Renal pelvis (tissue), 12 donors: ENCODE measurements at places on chromosomes 2 and 18.

DNA sequence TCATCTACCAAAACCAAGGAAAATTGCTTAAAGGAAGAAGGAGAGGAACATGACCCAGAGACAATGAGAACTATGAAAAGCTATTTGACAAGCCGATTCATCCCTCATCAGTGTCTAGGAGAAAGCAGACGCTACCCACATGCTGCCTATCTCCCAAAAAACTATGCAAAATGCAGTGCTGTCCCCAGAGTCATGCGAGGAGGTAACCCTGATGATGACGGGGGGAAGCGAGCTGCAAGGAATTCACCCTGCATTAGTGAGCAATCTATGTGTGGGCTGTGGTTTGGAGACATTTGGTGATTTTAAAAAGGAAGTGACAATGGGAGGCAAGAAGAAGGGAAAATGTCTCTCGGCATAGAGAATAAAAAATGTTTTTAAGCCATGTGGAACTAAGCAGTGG, 472.7 kb downstream of the CMPK2 start:
- DNase-seq: no peak

DNA sequence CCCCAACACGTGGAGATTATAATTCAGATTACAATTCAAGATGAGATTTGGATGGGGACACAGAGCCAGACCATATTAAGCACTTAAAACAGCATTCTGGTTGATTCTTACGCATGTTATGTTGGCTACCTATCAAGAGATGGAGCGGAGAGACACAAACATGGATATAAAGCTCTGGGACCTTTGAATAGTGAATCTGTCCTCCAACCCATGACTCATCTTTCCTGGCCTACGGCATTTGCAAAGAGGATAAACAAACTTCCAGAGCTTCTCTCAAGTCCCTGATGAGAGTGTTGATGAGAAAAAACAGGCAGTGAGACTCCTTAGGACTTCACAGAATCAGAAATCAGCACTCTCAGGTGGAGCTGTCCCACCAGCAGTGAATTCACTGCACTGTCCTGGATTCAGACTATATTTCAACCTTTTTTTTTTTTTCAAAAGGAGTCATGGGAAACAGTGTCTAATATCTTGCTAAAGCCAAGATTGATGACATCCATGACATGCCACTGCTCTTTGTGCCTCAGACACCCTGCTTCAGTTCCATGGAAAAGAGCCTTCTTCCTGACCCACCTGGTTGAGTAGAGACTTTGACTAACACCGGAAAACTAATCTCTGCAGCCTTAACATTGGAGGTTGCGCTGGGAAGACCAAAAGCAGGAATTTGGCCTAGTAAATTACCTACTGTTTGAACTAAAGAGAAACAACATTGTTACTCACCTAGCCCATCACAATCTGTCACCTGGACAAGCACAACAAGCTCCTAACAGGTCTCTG, 62.1 kb upstream of the NPAS2 start:
- DNase-seq: no peak

GRCh38 chr2:236912326-236913120, 173.2 kb upstream of the COPS8 start:
- no peak for DNase-seq

DNA sequence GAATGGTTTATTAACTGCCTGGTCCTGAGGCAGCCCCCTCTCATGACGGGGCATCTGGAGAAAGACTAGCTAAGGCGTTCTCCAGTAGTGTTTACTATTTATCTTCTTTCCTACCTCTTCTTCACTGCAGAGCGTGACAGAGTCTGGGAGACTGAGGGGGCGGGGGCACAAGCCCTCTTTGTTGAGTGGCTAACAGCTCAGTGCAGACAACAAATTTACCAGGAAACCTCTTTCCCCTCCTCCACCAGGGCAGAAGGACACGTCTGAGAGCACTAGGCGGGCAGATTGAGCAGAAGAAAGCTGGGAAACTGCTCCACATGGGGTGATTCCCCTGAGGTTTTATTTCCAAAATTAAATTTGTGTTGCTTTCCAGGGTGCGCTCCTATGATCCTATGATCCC, 322.1 kb downstream of the CNTNAP5 start:
- no peak for DNase-seq

GRCh38 chr2:26136451-26136850, 36.4 kb upstream of the GAREM2 start:
- no peak for DNase-seq

DNA sequence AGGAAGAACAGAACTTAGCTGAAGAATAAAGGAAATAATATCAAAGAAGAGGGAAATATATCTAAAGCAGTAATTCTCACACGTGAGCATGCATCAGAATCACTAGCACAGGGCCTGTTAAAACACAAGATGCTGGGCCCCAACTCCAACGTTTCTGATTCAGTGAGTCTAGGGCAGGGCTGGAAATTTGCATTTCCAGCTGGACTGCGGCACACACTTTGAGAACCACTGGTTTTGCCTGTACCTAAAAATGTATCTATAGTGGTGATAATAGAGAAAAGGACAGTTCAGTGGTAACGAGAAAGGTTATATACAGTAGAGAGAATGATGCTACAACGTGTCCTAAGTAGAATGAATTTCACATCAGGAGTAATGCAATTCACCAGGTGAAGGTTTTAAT, 11.2 kb downstream of the REV1 start:
- DNase-seq: no peak

DNA sequence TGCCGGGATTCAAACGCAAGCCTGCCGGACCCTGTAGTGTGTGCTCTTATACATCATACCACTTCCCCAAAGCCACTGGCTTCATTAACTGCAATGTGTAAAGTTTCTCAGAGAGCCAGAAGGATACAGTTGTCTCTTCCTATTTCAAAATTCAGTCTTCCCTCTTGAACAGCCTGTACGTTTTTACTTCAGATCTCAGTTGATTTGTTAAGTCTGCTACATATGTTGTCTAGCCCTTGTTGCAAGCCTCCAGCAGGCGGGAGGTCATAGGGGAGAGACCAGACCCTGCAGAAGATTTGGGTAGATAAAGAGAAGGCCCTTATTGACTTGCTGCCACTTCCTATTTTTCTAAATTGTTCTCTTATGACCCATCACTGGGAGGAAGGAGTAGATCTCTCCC, 56.2 kb downstream of the ARHGEF33 start:
- DNase-seq: no peak

GRCh38 chr2:240220371-240220770, 79.9 kb upstream of the OTOS start:
- DNase-seq: no peak

- no peak for DNase-seq
Measured at GRCh38 chr2:241635756-241636155, 1.2 kb downstream of the THAP4 start.

DNA sequence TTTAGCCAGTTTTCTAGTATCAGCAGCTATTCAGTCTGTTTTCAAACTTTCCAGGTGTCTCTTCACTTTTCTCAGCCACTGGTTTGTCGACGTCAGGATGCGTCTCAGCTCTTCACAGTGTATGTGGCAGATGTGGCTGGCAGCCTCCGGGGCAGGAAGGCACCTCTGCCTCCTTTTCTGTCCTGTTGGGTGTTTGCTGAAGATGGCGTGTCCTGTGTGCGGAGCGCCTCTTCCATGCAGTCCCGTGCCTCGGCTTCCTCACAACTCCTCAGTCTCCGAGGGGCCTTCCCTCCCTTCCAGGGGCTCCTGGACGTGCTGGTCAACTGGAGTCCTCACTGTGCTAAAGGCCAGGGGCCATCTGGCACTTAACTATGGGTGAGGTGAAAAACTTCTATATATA, 65.4 kb upstream of the PXDN start:
- no peak for DNase-seq

- DNase-seq: peak; percentile 76
Measured at GRCh38 chr2:121810959-121811853, 55.8 kb downstream of the TSN start.

DNA sequence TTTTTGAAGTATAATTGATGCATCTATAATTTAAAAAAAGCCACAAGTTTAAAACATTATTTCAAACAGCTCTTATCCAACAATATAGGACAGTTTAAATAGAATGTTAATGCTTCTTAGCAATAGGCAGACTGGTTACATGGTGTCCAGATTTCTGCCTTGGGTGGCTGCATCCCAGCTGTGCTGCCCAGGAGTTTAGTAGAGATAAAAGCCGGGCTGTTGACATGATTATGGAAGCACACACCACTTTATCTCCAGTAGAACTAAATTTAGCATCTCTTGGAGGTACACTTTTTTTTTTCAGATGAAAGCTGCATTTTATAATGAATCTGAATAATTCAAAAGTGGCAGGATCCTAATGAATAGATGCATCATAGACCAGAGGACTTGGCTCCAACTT, 309.7 kb downstream of the PLCL1 start:
- no peak for DNase-seq

DNA sequence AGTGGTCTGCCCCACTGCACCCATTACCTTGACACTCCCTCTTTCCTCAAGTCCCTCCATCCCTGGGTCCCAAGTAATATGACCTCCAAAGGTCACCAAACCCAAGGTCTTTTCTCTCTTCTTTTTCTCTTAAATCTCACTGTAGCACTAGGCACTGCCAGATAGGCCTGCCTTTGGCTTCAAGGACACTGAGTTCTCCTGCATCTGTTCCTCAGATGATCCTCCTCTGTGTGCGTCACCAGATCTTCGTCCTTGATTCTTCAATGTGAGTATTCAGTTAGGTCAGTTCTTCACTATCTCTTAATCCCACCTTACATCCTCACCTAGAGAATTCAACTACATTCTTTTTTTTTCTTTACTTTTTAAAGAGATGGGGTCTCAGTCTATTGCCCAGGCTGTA, 249.2 kb downstream of the NBAS start:
- DNase-seq: no peak

DNA sequence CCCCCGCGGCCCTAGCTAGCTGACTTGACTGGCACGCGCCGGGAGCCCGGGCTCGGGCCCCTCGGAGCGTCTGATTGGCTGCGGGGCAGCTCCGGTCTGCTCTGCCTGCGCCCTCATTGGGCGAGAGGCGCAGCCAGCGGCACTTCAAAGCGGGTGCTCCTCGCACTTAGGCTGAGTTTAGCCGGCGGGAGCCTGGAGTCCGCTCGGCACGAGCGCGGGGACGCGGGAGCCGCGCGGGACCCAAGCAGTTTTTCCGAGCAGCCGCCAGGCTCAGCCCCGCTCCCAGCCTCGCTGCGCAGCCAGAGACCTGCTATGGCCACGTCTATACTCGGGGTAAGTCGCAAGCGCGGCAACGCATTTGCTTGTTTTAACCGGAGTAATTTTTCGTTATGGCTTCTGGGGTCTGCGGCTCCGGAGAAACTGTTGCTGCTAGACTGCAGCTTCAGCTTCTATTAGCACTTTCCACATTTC, at the start of gene SP9:
SP9 (plus strand) TSS at position 174 of the 471 bp plus-strand sequence; CDS start at position 313, 139 bp downstream.
- DNase-seq: no peak

- no peak for DNase-seq
Measured at GRCh38 chr2:197946562-197946961, 142.2 kb downstream of the PLCL1 start.

- no peak for DNase-seq
Measured at GRCh38 chr18:54931152-54931551, 28.1 kb downstream of the CCDC68 start.

DNA sequence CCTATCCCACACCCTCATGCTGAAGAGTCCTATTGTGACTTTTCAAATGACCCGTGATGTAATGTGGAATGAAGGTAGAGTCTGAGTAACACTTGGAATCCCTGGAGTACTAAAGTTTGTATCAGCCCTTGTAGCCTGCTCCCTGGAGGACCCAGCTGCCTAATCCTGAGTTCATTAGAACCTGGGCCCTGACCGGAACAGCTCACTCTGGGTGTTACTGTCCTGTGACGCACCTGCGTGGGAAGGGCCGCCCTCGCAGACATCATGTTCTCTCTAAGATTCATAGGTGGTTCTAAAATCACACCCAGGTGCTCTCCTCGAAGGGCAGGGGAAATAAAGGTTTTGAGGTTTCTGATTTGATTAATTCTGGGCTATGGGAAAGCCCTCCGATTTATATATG, 62.3 kb downstream of the NCK2 start:
- no peak for DNase-seq

DNA sequence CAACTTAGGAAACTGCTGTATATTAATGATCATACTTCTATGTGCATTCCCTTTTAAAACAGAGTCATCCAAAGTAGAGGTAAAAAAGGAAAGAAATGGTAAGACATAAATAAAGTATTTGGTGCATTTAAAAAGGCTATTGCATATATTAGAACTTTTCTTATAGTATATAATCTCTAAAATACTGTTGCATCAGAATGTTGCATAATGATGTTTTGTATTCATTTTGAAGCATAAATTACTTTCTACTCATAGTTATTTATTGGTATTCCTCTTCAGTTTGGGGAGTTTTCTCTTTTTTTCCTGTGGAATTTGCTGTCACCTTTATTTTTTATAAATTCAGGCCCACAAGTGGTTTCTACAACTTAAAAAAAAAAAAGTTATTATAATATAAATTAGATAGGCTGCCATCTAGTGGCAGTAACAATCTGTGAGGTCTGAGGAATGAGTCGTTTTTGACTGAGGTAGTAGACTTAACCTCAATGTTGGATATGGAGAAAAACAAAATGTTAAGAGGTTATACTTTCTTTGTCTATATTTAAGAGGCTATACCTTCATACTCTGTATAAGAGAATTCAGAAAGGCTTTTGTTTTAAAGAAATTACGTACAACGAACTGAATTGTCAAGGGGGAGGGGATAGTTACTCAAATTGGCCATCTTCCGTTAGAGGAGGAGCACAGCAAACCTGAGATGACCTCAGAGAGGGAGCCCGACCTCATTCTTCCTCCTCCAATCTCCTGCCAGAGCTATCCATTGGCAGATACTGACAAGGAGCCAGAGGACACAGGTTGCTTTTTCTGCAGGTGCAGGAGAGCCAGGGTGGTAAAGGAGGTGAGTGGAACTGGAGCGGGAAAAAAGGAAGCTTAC, 23.8 kb downstream of the ANKAR start:
- peak; percentile 29 for DNase-seq

DNA sequence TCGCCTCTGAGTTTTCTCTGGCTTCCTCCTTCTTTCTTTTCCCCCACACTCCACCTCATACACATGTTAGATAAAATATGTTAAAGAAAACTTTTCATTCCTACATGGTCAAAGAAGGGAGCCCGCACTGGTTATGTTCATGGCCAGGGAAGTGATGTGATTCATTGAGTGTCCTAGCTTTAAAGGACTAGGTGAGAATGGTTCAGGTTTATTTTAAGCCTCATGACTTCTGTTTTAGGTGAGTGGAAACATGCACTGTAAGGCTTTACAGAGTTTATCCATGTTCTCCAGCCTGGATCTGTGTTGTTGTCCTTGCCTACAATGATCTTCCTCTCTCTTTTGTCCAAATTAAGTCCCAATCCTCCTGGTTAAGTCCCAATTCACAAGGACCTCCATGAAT, 56.5 kb downstream of the RASGRP3 start:
- DNase-seq: no peak

- no peak for DNase-seq
Measured at GRCh38 chr18:10916387-10916786, 233.0 kb downstream of the PIEZO2 start.

- DNase-seq: no peak
Measured at GRCh38 chr2:126264625-126265024, 391.3 kb upstream of the GYPC start.

DNA sequence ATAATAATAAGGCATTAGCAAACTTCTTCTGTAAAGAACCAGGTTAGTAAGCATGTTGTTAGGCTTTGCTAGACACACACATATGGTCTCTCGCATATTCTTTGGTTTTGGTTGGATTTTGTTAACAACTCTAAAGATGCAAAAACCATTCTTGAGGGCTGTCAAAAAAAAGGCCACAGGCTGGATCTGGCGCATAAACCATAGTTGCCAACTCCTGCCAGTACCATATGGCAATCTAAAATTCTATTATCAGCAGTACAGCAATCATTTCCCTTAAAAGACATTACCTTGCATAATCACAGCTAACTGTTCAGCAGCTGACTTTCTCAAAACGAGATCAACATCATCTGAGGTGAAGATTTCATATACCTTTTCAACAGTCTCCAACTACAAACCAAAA, 63.5 kb downstream of the RTTN start:
- DNase-seq: no peak
